ENCODE measurements at places on chromosomes 6 and 20.

DNA sequence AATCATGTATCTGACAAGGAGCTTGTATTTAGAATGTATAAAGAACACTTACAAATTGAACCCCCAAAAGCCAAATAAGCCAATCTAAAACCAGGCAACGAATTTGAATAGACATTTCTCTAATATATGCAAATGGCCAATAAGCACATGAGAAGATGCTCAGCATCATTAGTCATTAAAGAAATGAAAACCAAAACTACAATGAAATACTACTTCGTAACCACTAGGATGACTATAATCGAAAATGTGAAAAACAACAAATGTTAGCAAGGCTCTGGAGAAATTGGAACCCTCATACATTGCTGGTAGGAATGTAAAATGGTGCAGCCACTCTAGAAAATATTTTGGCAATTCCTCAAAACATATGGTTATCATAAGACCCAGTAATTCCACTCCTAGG is 105.8 kb upstream of the TOP1 start:
- no peak for DNase-seq

- DNase-seq = no peak
Measured at GRCh38 chr20:38298768-38299288, 5.1 kb upstream of the BPI start.

- no peak for DNase-seq
Measured at GRCh38 chr20:53492212-53492611, 101.4 kb downstream of the ZNF217 start.

DNA sequence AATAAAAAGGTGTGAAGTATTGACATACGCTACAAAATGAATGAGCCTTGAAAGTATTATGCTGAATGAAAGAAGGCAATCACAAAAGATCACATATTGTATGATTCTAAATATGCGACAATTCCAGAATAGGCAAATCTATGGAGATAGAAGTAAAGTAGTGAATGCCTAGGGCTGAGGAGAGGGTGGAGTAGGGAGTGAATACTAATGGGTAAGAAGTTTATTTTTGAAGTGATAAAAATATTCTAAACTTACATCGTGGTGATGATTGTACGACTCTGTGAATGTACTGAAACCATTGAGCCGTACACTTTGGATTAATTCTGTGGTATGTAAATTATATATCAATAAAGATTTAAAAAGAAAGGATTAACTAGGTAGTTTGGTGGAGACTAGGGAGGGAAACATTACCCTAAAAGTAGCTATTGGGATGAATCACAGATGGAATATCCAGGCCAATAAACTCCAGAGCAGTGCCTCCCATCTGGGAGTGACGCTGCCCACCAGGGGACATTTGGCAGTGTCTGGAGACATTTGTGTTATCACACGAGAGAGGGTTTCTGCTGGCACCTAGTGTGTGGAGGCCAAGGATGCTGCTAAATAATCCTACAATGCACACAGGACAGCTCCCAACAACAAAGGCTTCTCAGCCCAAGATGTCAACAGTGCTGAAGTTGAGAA is 214.2 kb upstream of the PCSK2 start:
- DNase-seq = no peak

- no peak for DNase-seq
Measured at GRCh38 chr6:99225172-99225571, 124.3 kb downstream of the FAXC start.

DNA sequence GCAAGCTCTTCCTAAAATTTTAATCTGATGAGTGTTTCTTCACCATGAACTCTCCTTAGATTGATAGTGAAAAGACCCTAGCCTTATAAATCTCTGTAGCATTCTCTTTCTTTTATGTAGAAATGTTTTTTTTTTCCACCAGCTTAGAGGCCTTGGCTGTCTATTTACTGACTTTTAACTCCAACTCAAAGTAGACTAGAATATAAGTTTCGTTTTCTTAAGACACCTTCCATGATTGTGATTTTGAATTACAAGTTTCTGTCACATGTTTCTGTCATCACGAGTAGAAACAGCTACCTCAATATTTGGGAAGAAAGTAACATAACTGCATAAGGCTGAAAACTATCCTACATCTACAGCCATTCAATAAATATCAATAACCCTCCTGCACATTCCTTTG is 17.8 kb downstream of the ADGRF4 start:
- no peak for DNase-seq

DNA sequence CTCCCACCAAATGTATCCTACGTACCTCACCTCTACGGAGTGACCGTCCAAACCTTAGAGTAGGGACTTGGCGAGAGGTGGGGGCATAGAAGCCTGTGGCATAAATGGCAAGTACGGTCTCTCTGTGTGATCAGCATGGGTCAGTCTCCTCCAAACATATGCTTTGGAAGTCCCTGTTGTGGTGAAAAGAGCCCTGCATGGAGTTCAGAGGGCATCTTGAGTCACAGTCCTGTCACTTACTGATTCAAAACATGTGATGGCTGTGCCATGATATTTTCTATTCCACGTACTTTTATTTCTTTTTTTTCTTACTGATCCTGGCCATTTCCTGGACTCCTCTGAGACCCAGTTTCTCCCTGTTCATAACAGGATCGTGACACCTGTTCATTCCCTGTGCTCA is 67.5 kb upstream of the CEP85L start:
- no peak for DNase-seq

GRCh38 chr6:14464055-14464454 is 346.5 kb downstream of the CD83 start:
- no peak for DNase-seq

GRCh38 chr6:141472162-141472928 is 660.4 kb upstream of the GJE1 start:
- DNase-seq = no peak

DNA sequence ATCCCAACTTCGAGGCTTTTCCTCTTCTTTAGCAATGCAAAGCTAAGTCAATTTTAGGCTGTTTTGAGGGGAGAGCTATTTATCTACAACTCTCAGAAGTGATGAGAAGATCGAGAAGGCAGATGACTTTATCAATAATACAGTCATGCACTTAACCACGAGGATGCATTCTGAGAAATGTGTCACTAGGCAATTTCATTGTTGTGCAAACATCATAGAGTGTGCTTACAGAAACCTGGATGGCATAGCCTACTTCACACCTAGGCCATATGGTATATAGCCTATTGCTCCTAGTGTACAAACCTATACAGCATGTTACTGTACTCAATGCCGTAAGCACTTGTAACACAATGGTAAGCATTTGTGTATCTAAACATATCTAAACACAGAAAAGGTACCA is 66.6 kb downstream of the PRND start:
- no peak for DNase-seq

DNA sequence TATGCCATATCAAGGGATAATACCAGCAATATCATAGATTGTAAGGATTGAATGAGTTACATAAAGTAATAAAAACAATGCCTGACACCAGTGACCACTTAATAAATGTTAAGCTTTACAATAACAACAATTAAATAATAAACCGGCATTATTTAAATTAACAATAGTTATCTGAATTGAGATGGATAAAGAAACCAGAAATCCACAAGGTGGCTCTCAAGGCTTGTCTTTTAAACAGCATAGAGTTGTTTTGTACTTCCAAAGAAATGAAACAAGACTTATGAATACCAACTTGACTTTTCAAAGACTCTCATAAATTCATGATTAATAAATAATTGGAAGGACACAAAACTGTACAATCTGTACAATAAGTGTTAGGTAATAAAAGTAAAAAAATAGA is 203.1 kb downstream of the ASCC3 start:
- no peak for DNase-seq

GRCh38 chr6:21949211-21949801 is 347.5 kb downstream of the PRL start:
- no peak for DNase-seq

- DNase-seq = no peak
Measured at GRCh38 chr6:34484899-34485298, 19.0 kb downstream of the PACSIN1 start.
